ENCODE measurements at places on chromosomes 2 and 18.
A peak's percentile ranks its signal among the peaks of the same experiment; 100 is the strongest.

DNA sequence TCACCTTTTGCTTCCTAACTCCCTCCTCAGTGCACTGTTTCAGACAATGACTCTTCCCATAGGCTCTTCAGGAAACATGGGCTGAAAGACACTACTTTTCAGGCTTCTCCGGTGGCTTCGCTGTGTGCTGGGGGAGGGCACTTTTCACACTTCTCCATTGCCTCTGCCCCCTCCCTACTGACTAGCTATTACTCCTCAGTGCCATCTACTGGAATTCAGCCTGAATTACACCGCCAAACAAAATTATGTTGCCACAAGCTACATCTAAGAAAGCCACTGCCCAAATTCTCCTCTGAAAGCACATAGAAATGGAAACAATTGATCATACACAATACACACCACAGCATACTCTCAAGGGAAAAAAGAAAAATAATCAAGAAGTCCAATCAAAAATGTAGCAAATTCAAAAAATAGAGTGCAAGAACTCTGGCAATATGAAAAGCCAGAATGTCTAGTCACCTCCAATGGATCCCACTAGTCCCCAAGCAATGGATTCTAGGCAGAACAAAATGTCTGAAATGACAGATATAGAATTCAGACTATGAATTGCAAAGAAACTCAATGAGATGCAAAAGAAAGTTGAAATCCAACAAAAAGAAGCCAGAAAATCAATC, 1139.4 kb upstream of the GYPC start:
- peak; percentile 6 for DNase-seq

GRCh38 chr2:216008387-216008786, 5.0 kb downstream of the MREG start:
- DNase-seq, result no peak

GRCh38 chr2:29269095-29269764, 154.0 kb downstream of the CLIP4 start:
- no peak for DNase-seq

- DNase-seq, result no peak
These were observed 167.8 kb downstream of the NUP35 start for GRCh38 chr2:183292028-183292427.

DNA sequence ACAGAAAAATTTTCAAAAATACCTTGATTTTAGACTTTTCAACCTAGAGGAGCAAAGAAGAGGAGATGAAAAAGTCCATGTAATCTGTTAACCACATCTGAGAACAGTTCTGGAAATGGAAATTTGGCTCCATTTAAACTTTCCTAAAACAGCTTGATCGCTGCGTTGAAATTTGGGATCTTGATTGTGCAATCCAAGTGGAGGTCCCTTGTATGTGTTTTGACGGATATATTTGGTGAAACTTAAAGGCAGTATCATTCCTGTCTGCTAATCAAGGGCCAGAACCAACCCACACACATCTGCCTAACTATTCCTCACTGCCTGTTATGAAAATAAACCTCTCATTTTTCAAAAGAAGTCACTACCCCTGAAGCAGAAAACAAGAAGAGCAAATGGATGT, 46.6 kb downstream of the SPATS2L start:
- peak; percentile 43 for DNase-seq

- no peak for DNase-seq
These were observed 714.0 kb downstream of the EPHA4 start for GRCh38 chr2:220858101-220858500.

- no peak for DNase-seq
These were observed 15.7 kb downstream of the C2orf69 start for GRCh38 chr2:199926806-199927205.

- no peak for DNase-seq
These were observed 537.6 kb downstream of the THSD7B start for GRCh38 chr2:137302957-137303356.

DNA sequence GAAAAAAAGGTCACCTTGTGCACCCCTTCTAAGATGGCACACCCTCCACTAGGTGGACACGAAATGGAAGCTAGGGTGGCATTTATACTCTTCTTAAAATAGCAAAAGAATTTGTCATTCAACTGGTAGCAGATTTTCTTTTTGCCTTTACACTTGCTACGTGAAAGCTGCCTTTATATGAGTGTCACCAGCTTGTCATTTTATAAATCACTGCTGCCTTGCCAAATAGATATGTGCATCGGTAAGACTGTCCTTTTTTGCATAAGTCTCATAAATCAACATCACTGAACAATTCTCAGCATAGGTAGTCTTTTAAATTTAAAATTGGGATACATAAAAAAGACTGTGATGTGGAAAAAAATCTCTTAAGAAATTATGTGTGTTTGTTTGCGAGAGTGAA, 764.1 kb downstream of the TDRD15 start:
- no peak for DNase-seq

- DNase-seq, result no peak
These were observed 81.3 kb downstream of the CERKL start for GRCh38 chr2:181575650-181576025.

DNA sequence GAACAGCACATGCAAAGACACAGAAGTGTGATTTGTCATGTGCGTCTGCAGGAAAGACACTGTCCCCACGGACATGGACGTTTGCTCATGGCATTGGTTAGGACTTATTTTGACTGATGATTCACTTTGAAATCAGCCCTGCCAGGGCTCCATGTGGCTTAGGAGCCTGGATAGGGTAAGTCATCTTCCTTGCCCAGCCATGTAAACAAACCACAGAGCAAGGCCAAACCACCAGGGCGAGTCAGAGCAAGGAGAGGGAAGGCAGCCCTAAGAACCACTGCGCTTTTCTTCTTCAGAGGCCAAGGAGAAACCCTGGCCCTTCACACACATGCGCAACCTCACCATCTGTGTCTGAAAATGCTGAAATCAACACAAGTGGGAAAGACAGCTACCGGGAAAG, 88.8 kb downstream of the GFPT1 start:
- peak; percentile 74 for DNase-seq

- no peak for DNase-seq
These were observed 177.9 kb upstream of the LRP1B start for GRCh38 chr2:142308744-142309143.

DNA sequence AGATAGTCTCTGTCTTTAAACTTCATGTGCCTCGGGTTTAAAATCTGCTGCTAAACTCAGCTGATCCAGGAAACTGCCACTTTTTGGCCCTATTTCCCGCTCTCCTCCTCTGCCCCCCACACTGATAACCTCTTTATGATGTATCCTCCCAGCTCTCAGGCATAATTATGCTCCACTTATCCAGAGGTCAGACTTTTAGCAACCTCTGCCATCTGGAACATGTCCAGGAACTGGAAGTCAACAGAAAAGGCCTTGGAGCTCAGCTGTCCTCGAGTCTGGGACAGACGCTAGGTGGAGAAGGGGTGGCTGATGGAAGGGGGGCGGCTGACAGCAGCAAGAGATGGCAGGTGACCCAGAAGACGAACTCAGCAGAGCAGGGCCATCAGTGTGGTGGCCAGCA, 41.2 kb downstream of the ASAP2 start:
- no peak for DNase-seq

GRCh38 chr18:63229971-63230370, 89.6 kb downstream of the BCL2 start:
- peak; percentile 21 for DNase-seq

DNA sequence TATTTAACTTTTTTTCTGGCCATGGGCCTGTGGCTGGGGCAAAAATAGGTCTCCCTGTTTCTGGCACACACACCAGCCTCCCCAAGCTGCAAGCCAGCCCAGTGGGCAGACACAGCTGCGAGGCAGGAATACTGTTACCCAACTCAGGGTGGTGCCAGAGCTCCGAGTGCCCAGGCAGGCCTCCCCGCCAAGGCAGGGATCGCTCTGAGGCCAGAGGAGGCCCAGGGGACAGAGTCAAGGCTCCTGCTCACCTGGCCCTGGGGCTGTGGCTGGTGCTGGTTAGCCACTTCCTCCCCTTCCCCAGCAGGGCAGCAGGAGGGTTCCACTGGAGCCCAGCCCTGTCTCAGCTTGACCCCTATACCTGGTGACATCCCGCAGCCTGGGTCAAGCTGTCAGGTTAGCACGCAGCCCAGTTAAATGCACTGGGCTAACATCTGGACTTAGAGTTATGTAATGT, 67.1 kb upstream of the EPAS1 start:
- no peak for DNase-seq

DNA sequence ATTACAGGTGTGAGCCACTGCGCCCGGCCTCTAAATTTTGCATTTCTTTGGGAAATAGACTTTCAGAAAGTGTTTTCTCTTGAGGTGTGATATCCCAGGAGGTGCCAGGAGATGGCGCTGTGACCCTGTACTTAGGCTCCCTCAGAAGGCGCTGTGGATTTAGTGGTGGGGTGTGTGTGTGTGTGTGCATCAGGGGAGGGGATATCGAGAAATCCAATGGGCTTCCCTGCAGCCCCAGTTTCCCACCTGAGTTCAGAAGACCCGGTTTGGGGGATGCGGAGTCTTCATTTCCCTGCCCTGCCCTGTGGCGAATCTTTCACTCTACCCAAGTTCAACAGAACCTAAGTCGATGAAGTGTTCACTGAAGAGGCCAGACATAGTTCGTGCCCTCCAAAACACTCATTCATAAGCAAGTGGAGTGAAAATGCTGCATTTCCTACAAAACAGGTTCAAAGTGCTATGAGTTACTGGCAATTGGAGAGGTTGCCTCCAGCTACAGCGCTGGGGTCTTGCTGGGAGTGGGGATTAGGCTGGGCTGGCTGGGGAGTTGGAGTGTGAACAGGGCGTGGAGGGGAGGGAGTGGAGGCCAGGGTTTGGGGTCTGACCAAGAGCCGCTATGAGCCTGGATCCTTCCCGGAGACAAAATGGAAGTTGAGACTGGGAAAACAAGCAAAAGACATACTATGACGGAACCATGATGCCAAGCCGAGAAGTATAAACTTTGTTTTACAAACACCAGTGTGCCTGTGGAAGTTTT, 6.5 kb upstream of the WNT6 start:
- DNase-seq, result peak; percentile 75
